ENCODE measurements at places on chromosomes 16 and 17. TPM values are rescaled to one million over a fixed set of nuclear protein-coding genes. Genes with fewer than 3 reads are reported as not detected.

The OR1F1 gene
- total RNA-seq, result not detected

The TBC1D28 gene
- not detected for total RNA-seq

The IL17C gene
- total RNA-seq, result not detected

The RNF222 gene
- total RNA-seq, result not detected

The HSPB9 gene
- total RNA-seq, result 0.17 TPM

The TGFB1I1 gene
- 6.8 TPM for total RNA-seq

The CES5A gene
- total RNA-seq, result not detected

The MYH10 gene
- 79.1 TPM for total RNA-seq

Data from liver (tissue), 10 donors.